PC-3 (cell line): ENCODE measurements at places on chromosomes 6 and 20. TPM values are rescaled to one million over a fixed set of nuclear protein-coding genes. Genes with fewer than 3 reads are reported as not detected.

Gene DNAH8
- 0.06 and 0.15 TPM in 2 replicates for total RNA-seq

Gene CD83
- total RNA-seq = 13.0 and 15.2 TPM in 2 replicates

Gene CST5
- not detected in 2 replicates for total RNA-seq

- no peak for DNase-seq
These were observed 1.1 kb upstream of the ZBTB24 start for GRCh38 chr6:109484122-109484521.

- DNase-seq = no peak
These were observed 87.0 kb downstream of the HIVEP2 start for GRCh38 chr6:142857796-142858555.

DNA sequence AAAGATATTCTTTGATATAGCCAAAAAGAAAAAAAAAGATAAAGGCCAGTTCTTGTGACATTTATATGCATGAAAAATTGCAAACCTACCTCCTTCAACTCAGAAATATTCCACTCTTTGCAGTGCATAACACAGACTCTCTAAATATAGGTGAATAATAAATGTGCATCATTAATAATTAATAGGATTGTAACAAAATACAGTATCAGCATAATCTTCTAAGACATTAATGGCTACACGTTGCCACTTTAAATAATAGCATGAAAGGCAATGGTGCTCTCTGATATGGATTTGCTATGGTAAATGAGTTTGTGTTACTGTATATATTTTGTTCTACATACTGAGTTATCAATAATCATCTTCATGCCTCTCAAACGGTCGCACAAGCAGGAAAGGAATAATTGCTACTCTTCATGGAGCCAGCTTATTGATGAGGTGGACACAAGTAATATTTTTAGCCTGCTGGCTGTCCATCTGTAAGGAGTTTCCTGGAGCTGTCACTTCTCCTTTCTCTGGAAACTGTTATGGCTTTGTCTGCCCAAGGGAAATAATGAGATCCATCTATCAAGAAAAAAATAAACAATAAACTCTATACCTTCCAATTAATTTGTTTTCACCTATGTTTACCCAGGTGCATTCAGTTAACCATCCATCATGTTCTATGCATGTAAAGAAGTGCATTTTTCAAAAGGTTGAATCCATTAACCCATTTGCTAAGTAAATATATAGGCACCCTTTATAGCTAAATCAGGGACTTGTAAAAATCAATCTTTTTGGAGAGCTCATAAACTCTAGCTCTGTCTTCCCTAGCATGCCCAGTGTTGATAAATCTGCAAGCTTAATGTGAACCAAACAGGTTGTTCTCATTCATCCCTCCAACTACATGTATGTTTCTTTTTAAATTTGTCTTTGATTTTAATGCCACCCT lies 253.0 kb downstream of the NKAIN2 start:
- no peak for DNase-seq
